D721Med (cell line): ENCODE measurements at places on chromosomes 7 and 10.

DNA sequence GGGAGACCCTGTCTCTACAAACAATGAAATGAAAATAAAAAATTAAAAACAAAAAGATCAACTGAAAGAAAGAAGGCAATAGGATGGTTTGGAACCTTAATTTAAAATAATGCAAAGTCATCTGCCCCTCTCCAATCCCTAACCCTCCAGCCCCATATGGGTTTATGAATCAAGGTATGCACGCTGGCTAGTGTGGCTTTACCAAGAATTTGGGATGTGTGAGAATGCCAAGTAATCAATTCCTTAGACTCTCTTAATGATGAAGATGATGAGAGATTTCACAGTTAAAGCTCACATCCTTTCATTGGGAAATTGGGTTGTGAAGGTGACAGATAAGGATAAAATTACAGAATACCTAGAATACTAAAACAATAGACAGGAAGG is 147.1 kb upstream of the AOAH start:
- no peak for DNase-seq

DNA sequence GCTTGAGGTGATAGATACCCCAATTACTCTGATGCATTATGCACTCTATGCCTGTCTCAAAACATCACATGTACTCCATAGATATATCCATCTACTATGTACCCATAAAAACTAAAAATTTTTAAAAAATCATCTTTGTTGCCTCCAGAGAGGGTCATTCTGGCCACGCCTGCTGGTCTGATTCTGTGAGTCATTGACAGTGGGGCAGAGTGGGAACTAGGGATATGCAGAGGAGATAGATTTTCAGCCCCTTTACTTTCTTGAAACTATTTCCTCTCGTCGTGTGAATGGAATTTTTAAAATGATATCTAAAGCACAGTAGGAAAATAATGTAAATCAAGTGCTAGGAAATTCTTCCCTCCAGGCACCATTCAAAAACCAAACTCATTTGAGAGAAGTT is 715.0 kb upstream of the NRP1 start:
- no peak for DNase-seq

GRCh38 chr7:127892488-127893314 is 138.5 kb downstream of the LRRC4 start:
- no peak for DNase-seq

- DNase-seq = no peak
Measured at GRCh38 chr7:138575897-138576428, 115.9 kb downstream of the TRIM24 start.

- DNase-seq = peak; percentile 62
Measured at GRCh38 chr10:77983384-77984341, 45.7 kb downstream of the POLR3A start.
